ENCODE measurements at places on chromosomes 13 and 19.

GRCh38 chr13:20388184-20388583 lies 137.5 kb downstream of the CRYL1 start:
- DNase-seq, result no peak

DNA sequence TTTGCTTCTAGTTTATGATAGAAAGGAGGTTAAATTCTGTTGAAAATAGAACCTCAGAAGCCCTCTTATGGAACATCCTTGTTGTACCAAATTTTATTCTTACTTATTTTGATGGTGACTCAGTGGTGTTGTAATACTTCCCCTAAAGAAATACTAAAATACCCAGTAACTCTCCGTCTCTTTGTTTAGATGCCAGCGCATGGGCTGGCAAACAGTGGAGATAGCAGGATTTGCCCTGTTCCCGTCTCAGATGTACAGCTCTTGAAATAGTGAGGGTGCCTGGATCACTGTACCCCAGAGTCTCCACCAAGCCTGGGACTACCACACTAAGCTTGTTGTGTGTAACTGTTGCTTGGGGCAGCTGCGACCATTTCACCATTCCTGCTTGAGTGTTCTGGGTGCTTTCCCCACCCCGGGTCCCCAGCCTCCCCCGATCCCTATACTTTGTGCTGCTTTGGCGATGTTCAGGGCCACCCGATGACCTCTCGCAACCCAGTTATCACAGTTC lies 67.0 kb upstream of the TEX29 start:
- DNase-seq, result no peak

DNA sequence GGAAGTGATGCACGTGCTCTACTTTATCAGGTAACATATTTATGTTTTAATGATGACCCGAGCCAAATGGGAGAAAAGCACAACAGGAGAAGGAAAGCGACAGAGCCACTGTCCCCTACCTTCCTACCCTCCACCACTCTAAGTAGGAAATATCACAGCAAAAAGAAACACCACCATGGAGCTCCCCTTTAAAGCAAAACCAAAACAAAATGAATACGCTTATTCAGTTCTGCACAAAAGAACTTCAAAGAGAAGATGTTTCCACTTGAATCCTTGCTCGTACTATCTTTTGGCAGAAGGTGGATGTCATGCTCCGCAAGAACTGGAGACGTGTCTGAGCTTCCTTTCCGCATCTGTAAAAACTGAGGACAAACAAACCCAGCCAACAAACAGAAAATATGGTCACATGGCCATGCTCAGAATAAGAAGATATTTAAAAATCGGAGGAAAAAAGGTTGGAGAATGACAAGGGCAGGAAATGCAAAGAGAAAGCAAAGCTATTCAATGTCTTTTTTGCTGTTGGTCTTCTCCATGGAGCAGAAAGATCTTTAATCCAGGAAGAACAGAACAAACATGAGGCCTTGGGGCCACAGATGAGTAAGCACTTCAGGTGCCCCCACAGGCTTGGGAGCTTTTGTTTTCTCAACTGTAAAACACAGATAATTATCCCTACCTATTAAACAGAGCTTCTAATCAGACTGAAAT lies 19.5 kb downstream of the N4BP2L1 start:
- DNase-seq, result no peak

DNA sequence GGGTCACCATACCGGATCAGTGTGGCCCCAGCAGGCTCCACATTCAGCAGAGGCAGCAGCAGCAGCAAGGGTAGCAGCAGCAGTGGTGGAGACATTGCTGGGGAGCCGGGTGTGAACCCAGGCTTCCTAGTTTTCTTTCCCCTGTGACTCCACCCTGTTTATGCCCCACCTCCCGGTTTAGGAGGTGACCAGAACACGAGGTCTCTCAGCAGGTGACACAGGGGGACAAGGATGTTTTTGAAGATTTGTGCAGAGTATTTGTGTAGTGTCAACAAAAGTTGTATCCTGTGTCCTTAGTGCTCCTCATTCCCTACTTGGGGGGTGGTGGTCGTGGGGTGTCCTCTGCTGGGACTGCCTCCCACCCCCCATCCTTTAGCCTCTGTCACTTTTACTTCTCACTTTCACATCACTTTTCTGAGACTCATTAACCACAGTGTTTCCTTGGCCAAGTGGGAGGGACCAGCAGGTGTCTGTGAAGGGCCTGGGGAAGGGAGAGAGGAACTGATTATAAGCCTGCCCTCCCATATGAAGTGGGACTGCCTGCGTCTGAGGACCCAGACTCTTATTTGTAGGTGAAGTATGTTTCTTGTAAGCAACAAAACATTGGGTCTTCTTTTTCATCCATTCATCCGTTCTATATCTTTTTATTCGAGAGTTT lies 15.6 kb upstream of the KCNC3 start:
- DNase-seq, result no peak

- no peak for DNase-seq
These were observed 599 bp downstream of the ZIC2 start for GRCh38 chr13:99982036-99982730.

DNA sequence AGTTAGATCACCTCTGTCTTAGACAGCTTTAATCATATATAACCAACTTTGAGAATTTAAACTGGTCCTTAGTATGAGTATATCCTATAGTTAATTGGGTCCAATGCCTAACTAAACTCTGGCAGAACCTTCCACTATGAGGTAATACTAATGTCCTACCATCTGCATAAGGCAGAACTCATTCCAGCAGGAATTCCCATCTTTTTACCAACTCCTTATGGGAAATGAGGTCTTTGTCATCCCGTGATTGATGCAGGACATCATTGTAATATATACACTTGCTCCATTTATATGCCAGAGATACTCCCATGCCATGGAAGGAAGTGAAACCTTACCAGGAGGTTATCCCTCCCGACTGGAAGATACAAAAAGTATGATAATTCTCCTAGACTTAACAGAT lies 2.8 kb downstream of the KCTD4 start:
- DNase-seq, result no peak

GRCh38 chr13:27635266-27635665 lies 13.6 kb downstream of the POLR1D start:
- DNase-seq, result no peak

DNA sequence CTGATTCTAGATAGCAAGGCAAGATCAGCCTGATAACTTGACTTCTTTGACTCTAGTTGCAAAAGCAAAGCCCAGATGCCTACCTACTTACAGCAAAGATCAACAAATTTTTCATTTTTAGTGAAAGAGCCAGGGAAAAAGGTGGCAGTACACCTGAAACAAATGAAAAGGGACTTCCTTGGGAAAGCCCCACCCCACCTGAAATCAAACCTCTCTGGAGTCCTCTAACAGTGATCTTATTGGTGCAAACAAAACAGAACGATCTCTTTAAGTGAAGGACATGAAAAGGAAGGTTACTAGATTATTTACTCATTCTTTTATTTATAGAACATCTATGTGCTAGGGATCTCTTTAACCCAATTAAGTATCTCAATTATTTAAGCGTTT lies 507 bp upstream of the LCP1 start:
- no peak for DNase-seq

DNA sequence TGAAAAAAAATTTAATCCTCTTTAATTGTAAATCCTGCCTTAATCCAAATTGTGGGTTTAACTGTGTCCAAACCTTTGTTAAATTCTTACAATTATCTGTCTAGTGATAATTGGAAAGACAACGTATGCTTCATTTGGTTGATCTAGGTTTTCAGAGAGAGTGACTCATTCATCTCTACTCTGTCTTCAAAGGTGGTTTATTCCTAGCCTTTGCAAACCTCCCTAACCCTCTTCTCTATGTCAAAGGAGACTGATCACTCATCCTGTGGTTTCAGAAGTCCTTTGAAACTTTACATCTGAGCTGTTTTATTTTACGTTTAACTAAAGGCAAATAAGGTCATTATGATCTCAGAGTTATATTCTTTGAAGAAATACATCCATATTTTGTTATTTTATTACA lies 8.8 kb upstream of the OXGR1 start:
- DNase-seq, result no peak

DNA sequence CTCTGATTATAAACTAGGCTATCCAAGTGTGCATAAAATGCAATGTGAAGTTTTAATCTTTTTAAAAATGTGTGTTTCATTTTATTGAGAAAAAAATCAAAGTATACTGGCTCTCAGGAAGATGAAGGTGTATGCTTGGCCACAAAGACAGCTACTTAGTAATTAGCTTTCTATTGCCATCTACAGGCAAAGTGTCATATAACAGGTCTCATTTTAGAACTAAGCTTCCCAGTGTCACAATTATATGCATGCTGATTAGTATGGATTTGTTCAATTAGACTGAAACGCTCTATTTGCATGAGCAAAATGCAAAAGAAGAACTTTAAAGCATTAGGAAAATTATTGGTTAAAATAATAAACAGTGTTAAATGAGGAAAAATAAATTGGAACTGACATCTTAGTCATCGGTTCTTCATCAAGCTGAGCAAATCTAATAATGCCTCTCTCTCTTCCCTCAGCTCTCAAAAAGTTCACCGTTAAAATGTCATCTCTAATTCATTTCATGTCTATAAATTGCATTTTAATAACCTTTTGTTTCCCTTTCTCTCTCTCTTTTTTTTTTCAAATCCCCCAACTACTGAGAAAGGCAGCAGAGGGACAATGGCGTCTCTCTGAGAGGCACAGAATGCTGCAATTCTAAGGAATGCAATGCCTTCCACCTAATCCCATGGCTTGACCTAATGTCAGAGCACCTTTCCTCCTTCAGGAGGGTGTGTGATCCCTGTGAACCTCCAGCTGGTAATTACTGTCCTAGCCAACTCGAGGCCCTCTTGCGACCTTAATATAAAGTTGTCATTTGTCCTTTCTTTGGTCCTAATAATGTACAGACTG lies 313.1 kb upstream of the MAB21L1 start:
- DNase-seq, result no peak

GRCh38 chr13:22107549-22107948 lies 436.7 kb downstream of the FGF9 start:
- no peak for DNase-seq

DNA sequence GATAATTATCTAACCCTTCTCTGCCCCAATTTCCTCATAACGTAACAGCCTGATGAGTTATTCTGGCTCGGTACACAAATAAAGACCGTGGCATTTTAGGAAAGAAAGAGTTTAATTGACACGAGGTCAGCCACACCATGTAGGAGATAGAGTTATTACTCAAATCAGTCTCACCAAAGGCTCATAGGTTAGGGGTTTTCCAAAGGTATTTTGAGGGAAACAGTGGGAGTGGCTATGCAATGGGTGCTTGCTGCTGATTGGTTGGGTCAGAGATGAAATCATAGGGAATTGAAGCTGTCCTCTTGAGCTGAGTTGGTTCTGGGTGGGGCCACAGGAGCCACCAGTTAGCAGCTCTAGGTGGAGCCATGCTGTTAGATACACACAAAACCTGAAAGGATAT lies 137.5 kb downstream of the FREM2 start:
- no peak for DNase-seq

- DNase-seq, result no peak
These were observed 13.0 kb downstream of the PDCD5 start for GRCh38 chr19:32594021-32594420.

GRCh38 chr13:102693776-102694175 lies 1.1 kb downstream of the METTL21C start:
- no peak for DNase-seq

DNA sequence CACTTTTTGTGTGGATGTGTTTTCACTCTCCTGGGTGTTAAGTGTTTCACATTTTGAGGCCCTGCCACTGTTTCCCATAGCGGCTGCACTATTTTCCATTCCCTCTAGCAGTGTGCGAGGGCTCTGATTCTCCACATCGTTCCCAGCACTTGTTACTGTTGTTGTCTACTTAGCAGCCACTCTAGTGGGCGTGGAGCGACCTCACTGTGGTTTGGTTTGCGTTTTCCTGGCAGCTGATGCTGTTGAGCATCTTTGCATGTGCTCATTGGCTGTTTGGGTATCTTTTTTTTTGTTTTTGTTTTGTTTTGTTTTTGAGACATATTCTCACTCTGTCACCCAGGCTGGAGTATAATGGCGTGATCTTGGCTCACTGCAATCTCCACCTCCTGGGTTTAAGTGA lies 14.4 kb downstream of the NAXD start:
- DNase-seq, result no peak

GRCh38 chr13:66335626-66336025 lies 894.5 kb downstream of the PCDH9 start:
- DNase-seq, result no peak

- DNase-seq, result no peak
These were observed 2.7 kb upstream of the MISP start for GRCh38 chr19:748274-748598.

- DNase-seq, result no peak
These were observed 58.0 kb upstream of the ZNF536 start for GRCh38 chr19:30314056-30314804.

DNA sequence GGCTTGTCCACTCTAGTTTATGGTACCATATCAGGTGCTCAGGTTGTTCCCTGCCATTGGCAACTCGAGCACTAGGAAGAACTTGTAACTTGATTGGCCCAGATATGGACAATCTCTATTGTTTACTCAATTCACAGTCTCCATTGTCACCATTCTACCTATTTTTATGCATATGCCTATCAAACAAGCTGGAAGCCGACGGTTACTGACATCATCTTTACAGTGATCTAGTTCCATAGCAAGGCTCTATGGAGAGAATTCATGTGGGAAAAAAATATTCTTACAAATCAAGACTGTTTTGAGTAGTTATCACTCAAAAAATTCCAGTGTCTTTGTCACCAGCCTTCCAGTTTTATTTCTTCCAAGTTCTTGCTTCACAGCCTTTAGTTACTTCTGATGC lies 1006.2 kb upstream of the PRR20A start:
- no peak for DNase-seq
